ENCODE measurements at places on chromosomes 3 and 15.

- peaks cover 4% of the 10 kb centered on the region for H3K36me3 ChIP-seq
- no peak for DNase-seq
- H3K27ac ChIP-seq: no peak overlapping the region
- H3K4me3 ChIP-seq: no peak overlapping the region
Observed at GRCh38 chr15:58017869-58018268, 47.6 kb downstream of the ALDH1A2 start.

DNA sequence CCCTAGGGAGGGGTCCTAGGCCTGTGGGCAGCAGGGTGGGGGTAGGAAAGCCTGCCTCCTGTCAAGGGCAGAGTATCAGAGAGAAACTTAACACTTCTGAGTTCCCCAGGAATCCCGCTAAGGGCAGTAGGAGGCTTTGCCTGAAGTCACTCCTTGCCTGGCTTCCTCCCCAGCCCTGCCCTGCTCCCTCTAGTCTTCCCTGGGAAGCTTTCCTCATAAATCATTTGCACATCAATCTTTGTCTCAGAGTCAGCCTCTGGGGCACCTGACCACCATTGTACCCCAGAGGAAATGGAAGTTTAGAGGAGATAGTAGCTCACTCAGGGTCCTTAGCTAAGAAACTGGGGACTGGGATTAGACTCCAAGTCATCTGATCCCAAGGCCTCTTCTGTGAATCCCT is 129.4 kb upstream of the TLE3 start:
- peaks cover 4% of the 10 kb centered on the region for H3K27me3 ChIP-seq
- no peak overlapping the region for H3K4me3 ChIP-seq
- H3K27ac ChIP-seq: no peak overlapping the region
- H3K36me3 ChIP-seq: peaks cover 5% of the 10 kb centered on the region

DNA sequence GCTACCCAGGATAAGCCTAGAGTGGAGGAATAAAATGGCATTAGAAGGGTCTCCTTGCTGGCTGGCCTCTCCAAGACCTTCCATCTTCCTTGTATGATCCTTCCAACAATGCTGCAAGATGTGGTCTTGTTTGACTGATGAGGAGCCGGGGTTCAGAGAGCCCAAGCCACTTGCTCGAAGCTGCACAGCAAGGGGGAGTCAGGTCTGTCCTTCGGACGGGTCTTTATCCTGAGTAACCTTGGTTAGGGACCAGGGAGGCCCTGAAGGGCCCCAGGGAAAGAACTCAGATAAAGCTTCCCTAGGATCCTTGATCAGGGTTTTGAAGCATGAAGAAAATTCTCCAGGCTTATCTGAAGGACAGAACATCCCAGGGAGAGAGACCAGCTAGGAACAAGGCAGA is 7.0 kb upstream of the DNAJB8 start:
- no peak overlapping the region for H3K27ac ChIP-seq
- no peak for DNase-seq
- peaks cover under 1% of the 10 kb centered on the region for H3K4me1 ChIP-seq
- H3K36me3 ChIP-seq: no peaks in the 10 kb centered on the region
- H3K4me3 ChIP-seq: no peak overlapping the region

DNA sequence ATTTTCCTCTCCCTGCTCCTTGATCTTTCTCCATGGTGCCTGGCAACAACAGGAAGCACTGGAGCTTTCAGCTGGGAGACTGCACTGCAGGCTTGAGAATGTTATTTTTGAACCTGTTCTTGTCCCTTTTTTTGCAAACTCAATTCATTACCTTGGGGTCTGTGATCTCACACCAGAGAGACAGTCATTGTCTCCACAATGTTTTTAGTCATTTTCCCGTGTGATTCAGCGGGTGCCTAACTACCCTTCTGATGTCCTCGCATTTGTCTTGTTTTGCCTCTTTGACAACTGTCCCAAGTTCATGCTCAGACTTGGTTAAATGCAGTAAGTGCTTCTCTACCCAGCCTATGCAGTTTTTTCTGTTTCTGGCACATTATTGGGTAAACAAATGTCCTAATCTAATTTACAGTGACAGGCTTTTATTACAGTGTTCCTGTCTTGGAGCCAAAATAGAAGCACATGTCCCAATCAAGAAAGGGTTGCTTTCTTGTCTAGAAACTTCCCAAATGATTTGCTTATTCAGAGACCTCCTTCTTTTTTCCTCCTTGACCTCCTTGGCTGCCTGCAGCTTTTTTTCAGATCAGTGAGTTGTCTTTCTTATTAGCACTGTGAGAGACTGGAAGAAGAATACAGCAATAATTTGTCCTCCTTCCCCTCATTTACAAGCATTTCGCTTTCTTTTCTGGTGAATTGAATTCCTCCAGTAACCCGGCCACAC is 162.4 kb downstream of the NSUN3 start:
- no peaks in the 10 kb centered on the region for H3K27me3 ChIP-seq
- H3K36me3 ChIP-seq: no peaks in the 10 kb centered on the region
- no peak for DNase-seq
- no peaks in the 10 kb centered on the region for H3K4me1 ChIP-seq

- no peaks in the 10 kb centered on the region for H3K36me3 ChIP-seq
- H3K4me1 ChIP-seq: no peaks in the 10 kb centered on the region
- no peak for DNase-seq
- H3K27ac ChIP-seq: no peak overlapping the region
- H3K27me3 ChIP-seq: no peaks in the 10 kb centered on the region
- H3K4me3 ChIP-seq: no peak overlapping the region
Observed at GRCh38 chr3:86788371-86788770, 202.6 kb downstream of the VGLL3 start.

DNA sequence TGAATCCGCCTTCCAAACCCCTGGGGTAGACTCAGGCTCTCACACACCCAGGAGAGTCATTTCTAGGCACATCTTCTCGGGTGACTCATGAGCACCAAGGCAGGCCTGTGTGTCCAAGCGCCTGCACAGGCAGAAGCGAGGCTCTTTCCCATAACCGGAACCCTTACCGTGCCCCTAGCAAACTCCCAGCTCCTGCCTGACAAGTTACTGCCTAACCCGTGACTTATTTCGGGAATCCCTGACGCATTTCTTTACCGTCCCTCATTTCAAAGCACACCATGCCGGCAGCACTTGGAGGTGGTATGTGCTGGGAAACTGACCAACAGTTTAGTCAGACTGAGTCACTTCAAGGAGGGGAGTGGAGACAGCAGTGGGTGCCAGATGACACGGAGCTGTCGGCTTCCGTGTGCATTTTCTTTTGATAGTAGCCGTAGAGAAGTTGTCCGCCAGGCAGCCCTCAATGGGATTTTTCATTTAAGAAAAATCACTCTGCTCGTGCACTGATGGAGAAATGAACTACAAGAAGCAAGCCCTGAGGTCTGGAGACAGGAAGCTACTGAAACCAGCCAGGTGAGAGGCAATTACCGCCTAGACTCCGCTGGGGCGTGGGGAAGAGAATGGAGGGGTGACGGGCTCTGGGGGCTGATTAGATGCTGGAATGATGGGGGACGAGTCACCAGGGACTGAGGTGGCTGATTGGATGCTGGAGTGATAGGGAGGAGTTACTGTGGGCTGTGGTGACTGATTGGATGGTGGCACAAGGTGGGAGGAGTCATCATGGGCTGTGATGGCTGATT is 17.3 kb upstream of the HRH1 start:
- peaks cover 12% of the 10 kb centered on the region for H3K4me1 ChIP-seq
- H3K36me3 ChIP-seq: no peaks in the 10 kb centered on the region
- peaks cover 17% of the 10 kb centered on the region for H3K27me3 ChIP-seq
- no peak overlapping the region for H3K4me3 ChIP-seq

GRCh38 chr3:72390841-72391240 is 457.4 kb downstream of the SHQ1 start:
- H3K4me1 ChIP-seq: peaks cover 47% of the 10 kb centered on the region
- H3K27me3 ChIP-seq: no peaks in the 10 kb centered on the region
- no peak overlapping the region for H3K27ac ChIP-seq
- no peak overlapping the region for H3K4me3 ChIP-seq
- no peak for DNase-seq

DNA sequence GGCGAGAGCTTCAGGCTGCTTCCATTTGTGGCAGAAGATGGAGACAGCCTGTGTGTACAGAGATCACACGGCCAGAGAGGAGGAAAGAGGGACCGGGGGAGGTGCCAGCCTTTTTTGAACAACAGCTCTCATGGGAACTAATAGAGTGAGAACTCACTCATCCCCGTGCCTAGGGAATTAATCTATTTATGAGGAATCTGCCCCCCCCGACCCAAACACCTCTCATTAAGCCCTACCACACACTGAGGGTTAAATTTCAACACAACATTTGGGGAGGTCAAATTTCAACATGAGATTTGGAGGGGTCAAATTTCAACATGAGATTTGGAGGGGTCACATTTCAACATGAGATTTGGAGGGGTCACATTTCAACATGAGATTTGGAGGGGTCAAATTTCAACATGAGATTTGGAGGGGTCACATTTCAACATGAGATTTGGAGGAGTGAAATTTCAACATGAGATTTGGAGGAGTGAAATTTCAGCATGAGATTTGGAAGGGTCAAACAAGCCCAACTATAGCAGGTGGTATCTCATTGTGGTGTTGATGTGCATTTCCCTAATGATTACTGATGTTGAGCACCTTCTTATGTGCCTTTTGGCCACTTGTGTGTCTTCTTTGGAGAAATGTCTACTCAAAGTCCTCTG is 20.6 kb upstream of the RFTN1 start:
- H3K27me3 ChIP-seq: peaks cover 5% of the 10 kb centered on the region
- H3K27ac ChIP-seq: no peak overlapping the region
- peaks cover 4% of the 10 kb centered on the region for H3K4me1 ChIP-seq
- H3K4me3 ChIP-seq: no peak overlapping the region
- DNase-seq: no peak

DNA sequence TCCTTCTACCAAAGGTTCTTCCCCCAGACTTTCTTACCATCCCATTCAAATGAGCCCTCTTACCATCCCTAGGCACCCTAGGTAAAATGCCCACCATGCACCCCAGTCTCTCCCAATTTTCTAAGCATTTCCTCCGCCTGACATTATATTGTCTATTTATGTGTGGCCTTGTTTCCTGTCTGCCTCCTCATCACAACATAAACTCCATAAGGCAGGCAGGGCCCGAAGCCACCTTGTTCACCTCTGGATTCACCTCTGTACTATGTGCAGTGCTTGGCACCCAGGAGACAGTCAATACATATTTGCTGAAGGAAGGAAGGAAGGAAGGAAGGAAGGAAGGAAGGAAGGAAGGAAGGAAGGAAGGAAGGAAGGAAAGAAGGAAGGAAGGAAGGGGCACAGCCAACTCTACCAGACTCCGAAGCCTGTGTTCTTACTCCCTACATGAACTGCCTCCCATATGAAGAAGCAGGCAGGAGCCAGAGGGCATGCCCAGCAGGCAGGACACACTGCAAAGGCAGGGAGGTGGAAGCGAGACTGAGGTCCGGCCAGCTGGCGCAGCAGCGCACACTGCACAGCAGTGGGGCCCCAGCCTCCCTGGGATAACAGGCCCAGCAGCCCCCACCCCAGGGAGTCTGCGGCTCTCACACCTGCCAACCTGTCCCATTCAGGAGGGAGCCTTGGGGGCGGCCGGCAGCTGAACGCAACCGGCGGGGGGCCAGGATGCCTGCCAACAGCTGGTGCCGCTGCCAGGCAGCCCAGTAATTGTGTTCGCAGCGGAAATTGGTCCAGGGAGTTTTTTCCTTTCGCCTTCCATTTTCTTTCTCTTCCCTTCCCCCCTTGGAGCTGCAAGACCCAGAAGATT is 106.0 kb upstream of the LINGO1 start:
- H3K27ac ChIP-seq: no peak overlapping the region
- no peaks in the 10 kb centered on the region for H3K36me3 ChIP-seq
- no peak for DNase-seq
- no peaks in the 10 kb centered on the region for H3K4me1 ChIP-seq
- H3K4me3 ChIP-seq: no peak overlapping the region
- peaks cover 5% of the 10 kb centered on the region for H3K27me3 ChIP-seq

DNA sequence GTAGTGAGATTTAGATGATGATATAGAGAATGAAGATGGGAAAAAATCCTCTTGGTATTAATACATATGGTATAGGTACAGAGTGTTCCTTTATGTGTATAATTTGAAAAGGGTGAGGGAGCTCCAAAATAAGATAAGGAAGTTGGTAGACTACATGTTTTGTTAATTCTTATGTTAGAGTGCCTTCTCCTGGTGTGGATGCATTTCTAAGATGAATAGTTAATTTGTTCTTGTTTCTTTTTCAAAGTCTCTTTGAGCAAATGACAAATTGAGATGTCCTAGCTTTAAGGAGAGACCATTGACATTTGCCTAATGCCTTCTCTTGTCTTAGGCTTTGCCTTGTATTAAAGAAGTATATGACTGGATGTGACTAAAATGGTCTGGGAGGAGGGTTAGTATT is 34.1 kb downstream of the AKAP13 start:
- H3K4me3 ChIP-seq: peak overlapping the region; percentile 48
- H3K4me1 ChIP-seq: peaks cover 81% of the 10 kb centered on the region
- no peak for DNase-seq
- H3K27ac ChIP-seq: peak overlapping the region; percentile 80
- H3K36me3 ChIP-seq: peaks cover 38% of the 10 kb centered on the region

DNA sequence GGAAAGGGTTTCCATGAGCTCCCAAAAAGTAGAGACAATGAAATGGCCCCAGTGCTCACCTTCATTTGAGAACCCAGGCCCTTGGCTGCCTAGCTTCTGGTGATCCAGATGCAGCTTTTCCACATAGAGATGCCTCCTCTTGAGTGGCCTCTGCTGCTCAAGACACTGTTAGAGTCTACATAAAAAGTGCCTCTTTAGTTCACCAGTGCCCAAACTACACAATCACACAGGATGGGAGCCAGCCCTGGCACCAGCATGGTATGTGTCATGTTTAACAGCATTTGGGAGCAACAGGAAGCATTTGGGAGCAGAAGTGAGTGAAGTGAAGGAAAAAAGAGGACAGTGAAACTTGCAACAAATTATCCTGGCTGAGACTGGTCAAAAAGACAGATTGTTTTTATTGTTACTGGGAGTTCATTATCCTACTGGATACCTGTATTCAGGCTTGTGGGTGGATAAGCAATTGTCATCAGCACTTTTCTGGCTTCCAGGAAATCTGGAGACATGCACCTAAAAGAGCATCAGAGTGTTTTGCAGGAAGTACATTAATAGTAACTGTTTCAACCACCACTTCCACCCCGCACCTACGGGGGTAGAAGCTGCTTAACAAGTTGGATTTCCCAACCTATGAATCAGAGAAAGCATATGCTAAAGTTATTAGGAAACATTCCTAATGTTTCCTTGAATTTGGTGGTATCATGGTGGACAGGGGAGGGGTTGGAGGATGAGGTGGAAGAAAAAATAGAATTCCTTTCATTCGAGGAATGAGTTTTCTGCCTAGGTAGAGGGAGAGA is 416.2 kb downstream of the IGSF11 start:
- H3K27ac ChIP-seq: no peak overlapping the region
- DNase-seq: no peak
- H3K4me3 ChIP-seq: no peak overlapping the region
- H3K4me1 ChIP-seq: no peaks in the 10 kb centered on the region
- H3K36me3 ChIP-seq: no peaks in the 10 kb centered on the region

GRCh38 chr15:63287109-63287508 is 9.7 kb downstream of the APH1B start:
- DNase-seq: no peak
- peaks cover 8% of the 10 kb centered on the region for H3K4me1 ChIP-seq
- H3K27me3 ChIP-seq: no peaks in the 10 kb centered on the region
- no peak overlapping the region for H3K4me3 ChIP-seq
- H3K27ac ChIP-seq: no peak overlapping the region

GRCh38 chr15:100166313-100166712 is 175.5 kb downstream of the ADAMTS17 start:
- DNase-seq: no peak
- peaks cover 13% of the 10 kb centered on the region for H3K4me1 ChIP-seq

GRCh38 chr3:186121968-186122367 is 13.1 kb upstream of the ETV5 start:
- H3K27ac ChIP-seq: no peak overlapping the region
- peaks cover 53% of the 10 kb centered on the region for H3K27me3 ChIP-seq
- H3K4me3 ChIP-seq: no peak overlapping the region
- no peak for DNase-seq
- H3K4me1 ChIP-seq: no peaks in the 10 kb centered on the region
